ENCODE measurements at places on chromosomes 5 and 9. TPM values are rescaled to one million over a fixed set of nuclear protein-coding genes. Genes with fewer than 3 reads are reported as not detected.

LPAR1 gene
- 187 TPM for total RNA-seq

COL23A1 gene
- 20.4 TPM for total RNA-seq

TEK gene
- total RNA-seq = 20.0 TPM

C9orf153 gene
- total RNA-seq = 0.66 TPM

S100Z gene
- not detected for total RNA-seq

AGXT2 gene
- total RNA-seq = not detected

KCNIP1 gene
- total RNA-seq = 7.3 TPM

PPP1R26 gene
- 12.9 TPM for total RNA-seq

AQP3 gene
- total RNA-seq = 92.6 TPM

DNA sequence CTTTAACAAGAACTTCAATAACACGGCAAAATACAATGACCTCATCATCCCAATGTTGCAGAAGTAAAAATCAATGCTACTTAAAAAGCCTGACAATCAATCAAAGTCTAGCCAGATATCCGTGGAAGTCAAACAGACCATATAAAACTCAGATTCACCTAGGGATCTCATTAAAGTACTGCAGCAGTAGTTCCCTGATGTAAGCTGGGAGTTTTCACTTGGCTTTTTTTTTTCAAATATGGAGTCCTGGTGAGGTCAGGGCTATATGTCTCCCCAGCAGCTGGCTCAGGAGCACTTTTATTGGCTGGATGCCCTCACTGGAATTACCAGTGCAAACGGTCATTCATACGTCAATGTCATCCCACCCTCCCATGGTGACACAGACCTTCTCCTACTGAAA is 220.6 kb upstream of the SLC30A5 start:
- H3K27ac ChIP-seq = no peak overlapping the region
- no peaks in the 10 kb centered on the region for H3K4me1 ChIP-seq
- no peak overlapping the region for H3K4me3 ChIP-seq
- no peak for DNase-seq
- H3K27me3 ChIP-seq = no peaks in the 10 kb centered on the region

DNA sequence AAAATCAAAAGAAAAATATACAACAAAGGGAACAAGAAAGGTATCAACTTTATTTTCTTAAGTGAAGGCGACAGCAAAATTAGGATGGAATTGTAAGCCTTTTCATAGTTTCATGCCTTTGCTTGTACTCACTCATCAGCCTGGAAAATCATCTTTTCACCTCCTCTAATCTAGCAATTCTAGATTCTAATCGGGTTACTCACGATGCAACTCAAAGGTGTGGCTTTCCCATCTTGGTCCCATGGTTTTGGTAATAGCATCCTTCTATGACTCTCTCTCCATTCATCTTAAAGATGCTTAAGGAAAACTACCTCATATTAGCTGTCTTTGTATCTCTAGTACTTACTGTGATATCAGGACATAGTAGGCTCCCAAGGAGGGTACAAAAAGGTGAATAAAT is 30.5 kb downstream of the DNAH5 start:
- H3K4me3 ChIP-seq = no peak overlapping the region
- no peaks in the 10 kb centered on the region for H3K4me1 ChIP-seq
- H3K27me3 ChIP-seq = no peaks in the 10 kb centered on the region
- no peak overlapping the region for H3K27ac ChIP-seq
- no peak for DNase-seq

- DNase-seq = no peak
- no peak overlapping the region for H3K4me3 ChIP-seq
- no peaks in the 10 kb centered on the region for H3K27me3 ChIP-seq
- no peaks in the 10 kb centered on the region for H3K36me3 ChIP-seq
- H3K27ac ChIP-seq = no peak overlapping the region
Observed at GRCh38 chr5:77409870-77410621, 82.1 kb downstream of the WDR41 start.

DNA sequence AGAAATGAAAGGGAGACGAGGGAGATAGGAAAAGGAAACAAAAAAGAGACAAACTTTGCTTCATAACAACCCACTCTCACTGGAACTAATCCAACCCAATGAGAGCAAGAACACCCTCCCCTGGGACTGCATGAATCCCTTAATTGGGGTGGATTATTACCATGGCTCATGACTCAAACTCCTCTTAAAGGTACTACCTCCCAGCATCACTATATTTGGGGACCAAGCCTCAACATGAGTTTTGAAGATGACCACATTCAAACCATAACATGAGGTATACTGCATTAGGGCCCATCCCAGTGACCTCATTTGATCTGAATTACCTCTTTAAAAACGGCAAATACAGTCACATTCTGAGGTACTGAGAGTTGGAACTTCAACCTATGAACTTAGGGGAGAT is 8.0 kb downstream of the MTAP start:
- H3K4me1 ChIP-seq = peaks cover 67% of the 10 kb centered on the region
- H3K36me3 ChIP-seq = no peaks in the 10 kb centered on the region
- no peak overlapping the region for H3K27ac ChIP-seq
- no peaks in the 10 kb centered on the region for H3K27me3 ChIP-seq

GRCh38 chr9:102049586-102050246 is 311.3 kb upstream of the GRIN3A start:
- no peaks in the 10 kb centered on the region for H3K27me3 ChIP-seq
- DNase-seq = no peak
- H3K27ac ChIP-seq = no peak overlapping the region

GRCh38 chr9:38359297-38359653 is 33.2 kb upstream of the ALDH1B1 start:
- no peak for DNase-seq
- no peaks in the 10 kb centered on the region for H3K36me3 ChIP-seq
- H3K27me3 ChIP-seq = no peaks in the 10 kb centered on the region
- no peak overlapping the region for H3K4me3 ChIP-seq

DNA sequence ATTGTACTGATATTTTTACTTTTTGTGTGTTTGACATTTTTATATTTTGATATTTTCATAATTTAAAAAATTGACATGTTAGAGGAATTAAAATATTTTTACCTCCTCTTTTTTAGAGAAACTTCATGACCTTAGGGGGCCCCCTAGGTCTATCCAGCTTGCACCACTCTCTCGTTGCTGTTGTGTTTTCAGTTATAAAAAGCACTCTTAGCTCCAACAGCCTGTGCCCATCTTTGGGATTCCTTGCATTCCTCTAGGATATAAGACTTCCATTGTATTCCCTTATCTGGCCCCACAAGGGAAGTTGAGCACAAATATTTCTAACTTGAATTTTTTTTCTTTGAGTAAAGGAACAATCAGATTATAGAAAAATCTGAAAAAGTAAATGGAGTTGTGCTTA is 245.3 kb downstream of the SH3GL2 start:
- H3K27me3 ChIP-seq = no peaks in the 10 kb centered on the region
- no peaks in the 10 kb centered on the region for H3K4me1 ChIP-seq

GRCh38 chr9:89400403-89401116 is 82.3 kb downstream of the SECISBP2 start:
- no peak for DNase-seq
- H3K4me3 ChIP-seq = no peak overlapping the region
- H3K27me3 ChIP-seq = no peaks in the 10 kb centered on the region

GRCh38 chr5:135030956-135031812 is 2.8 kb downstream of the PITX1 start:
- no peak overlapping the region for H3K27ac ChIP-seq
- no peaks in the 10 kb centered on the region for H3K36me3 ChIP-seq
- no peak for DNase-seq
- H3K27me3 ChIP-seq = peaks cover 15% of the 10 kb centered on the region

- DNase-seq = no peak
- peaks cover 16% of the 10 kb centered on the region for H3K4me1 ChIP-seq
Observed at GRCh38 chr5:79689541-79690466, at the start of gene CMYA5. Gene CMYA5, plus strand, starts transcription at chr5:79689836. Its CDS starts 72 bp downstream, at chr5:79689908.

DNA sequence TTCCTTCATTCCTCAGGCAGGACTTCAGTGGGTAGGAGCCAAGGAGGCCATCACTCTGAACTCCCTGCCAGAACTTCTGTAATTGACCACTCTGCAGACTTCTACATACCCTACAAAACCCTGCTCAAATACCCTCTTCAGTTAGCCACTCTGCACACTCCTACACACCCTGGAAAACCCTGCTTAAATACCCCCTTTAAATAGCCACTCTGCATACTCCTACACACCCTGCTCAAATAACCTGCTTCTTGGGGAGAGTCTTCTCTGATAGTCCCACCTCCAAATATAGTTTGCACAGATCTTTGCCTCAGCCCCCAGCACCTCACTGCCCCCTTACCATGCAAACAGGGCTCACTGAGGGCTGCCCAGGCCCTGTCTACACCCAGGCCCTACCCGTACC is 18.6 kb upstream of the CARD19 start:
- no peak overlapping the region for H3K4me3 ChIP-seq
- no peaks in the 10 kb centered on the region for H3K36me3 ChIP-seq
- DNase-seq = no peak

DNA sequence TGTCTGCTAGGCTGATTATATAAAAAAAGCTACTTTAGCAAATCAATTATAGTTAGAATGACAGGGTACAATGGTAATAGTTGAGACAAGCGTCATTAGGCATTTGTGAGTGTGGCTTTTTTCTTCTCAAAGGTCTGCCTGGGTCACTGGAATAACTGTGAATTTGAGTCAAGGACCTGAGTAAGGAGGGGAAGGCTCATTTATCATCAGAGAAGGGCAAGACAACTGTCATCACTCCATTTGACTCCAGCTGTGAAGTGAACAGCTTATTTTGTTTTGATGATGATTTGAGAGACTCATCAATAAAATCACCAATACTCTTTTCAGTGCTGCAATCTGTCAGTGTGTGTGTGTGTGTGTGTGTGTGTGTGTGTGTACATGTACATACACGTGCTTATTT is 118.6 kb downstream of the MAT2B start:
- no peak overlapping the region for H3K4me3 ChIP-seq
- no peaks in the 10 kb centered on the region for H3K4me1 ChIP-seq
- DNase-seq = no peak
- H3K36me3 ChIP-seq = no peaks in the 10 kb centered on the region
- H3K27ac ChIP-seq = no peak overlapping the region
- H3K27me3 ChIP-seq = no peaks in the 10 kb centered on the region

GRCh38 chr5:135697959-135698345 is 119.2 kb upstream of the CXCL14 start:
- H3K36me3 ChIP-seq = no peaks in the 10 kb centered on the region
- H3K4me3 ChIP-seq = no peak overlapping the region
- no peaks in the 10 kb centered on the region for H3K27me3 ChIP-seq
- DNase-seq = no peak

DNA sequence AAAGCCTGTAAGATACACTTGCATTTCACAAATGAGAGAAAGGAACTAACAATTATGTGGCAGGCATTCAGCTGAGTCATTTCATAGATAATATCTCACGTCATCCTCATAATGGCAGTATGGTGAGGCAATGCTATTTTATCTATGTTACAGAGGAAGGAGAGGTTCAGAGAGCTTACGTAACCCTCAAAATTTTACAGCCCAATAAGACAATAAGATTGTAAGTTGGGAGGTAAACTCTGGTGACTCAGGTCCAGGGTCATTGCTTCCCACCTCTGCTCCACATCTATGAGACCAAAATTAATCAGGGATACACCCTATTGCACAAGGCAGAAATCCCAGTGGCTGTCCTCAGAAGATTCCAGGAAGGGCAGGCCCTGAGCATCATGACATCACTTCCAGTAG is 309.7 kb downstream of the NSG2 start:
- no peaks in the 10 kb centered on the region for H3K4me1 ChIP-seq
- H3K27me3 ChIP-seq = no peaks in the 10 kb centered on the region
- no peaks in the 10 kb centered on the region for H3K36me3 ChIP-seq
- no peak overlapping the region for H3K27ac ChIP-seq

- H3K27me3 ChIP-seq = no peaks in the 10 kb centered on the region
- no peaks in the 10 kb centered on the region for H3K36me3 ChIP-seq
- H3K27ac ChIP-seq = no peak overlapping the region
- no peak for DNase-seq
Observed at GRCh38 chr5:122668552-122668951, 106.3 kb upstream of the SNX2 start.

- DNase-seq = no peak
- H3K27me3 ChIP-seq = no peaks in the 10 kb centered on the region
- no peak overlapping the region for H3K4me3 ChIP-seq
- no peaks in the 10 kb centered on the region for H3K36me3 ChIP-seq
Observed at GRCh38 chr5:179268399-179268952, 76.8 kb downstream of the ADAMTS2 start.

- no peaks in the 10 kb centered on the region for H3K4me1 ChIP-seq
- no peaks in the 10 kb centered on the region for H3K27me3 ChIP-seq
- no peak overlapping the region for H3K4me3 ChIP-seq
- no peaks in the 10 kb centered on the region for H3K36me3 ChIP-seq
- H3K27ac ChIP-seq = no peak overlapping the region
- DNase-seq = no peak
Observed at GRCh38 chr9:108160706-108161355, 671.3 kb upstream of the KLF4 start.

GRCh38 chr5:127995556-127995955 is 88.0 kb upstream of the SLC12A2 start:
- H3K27me3 ChIP-seq = no peaks in the 10 kb centered on the region
- no peak overlapping the region for H3K4me3 ChIP-seq
- no peaks in the 10 kb centered on the region for H3K36me3 ChIP-seq
- peaks cover 20% of the 10 kb centered on the region for H3K4me1 ChIP-seq

DNA sequence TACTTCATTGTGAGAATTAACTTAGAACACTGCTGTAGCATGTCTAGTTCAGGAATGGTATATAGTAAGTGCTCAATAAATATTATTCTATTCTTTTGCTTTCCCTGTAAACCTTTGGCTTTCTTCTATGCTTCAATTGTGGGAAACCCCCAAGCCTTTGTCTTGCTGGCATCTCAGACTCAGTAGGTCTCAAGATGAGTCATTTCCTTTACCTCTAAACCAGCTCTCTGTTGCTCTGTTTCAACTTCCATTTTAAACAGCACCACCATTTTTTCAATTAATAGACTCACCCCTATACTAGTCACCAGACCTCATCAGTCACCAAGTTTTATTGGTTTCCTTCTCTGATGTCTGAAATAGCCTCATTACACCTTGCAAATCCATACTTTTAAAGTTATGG is 43.5 kb downstream of the DMAC1 start:
- no peak overlapping the region for H3K27ac ChIP-seq
- no peaks in the 10 kb centered on the region for H3K27me3 ChIP-seq
- no peak for DNase-seq
- H3K4me3 ChIP-seq = no peak overlapping the region
- no peaks in the 10 kb centered on the region for H3K4me1 ChIP-seq

- no peaks in the 10 kb centered on the region for H3K4me1 ChIP-seq
- no peak overlapping the region for H3K27ac ChIP-seq
- no peaks in the 10 kb centered on the region for H3K27me3 ChIP-seq
- no peak for DNase-seq
- H3K4me3 ChIP-seq = no peak overlapping the region
Observed at GRCh38 chr5:171610686-171611085, 174.9 kb upstream of the SMIM23 start.

GRCh38 chr5:60395712-60396329 is 304.1 kb downstream of the DEPDC1B start:
- no peaks in the 10 kb centered on the region for H3K36me3 ChIP-seq
- no peak overlapping the region for H3K4me3 ChIP-seq
- no peak for DNase-seq
- no peak overlapping the region for H3K27ac ChIP-seq

GRCh38 chr5:9924614-9925013 is 294.5 kb upstream of the TAS2R1 start:
- no peaks in the 10 kb centered on the region for H3K36me3 ChIP-seq
- H3K4me1 ChIP-seq = no peaks in the 10 kb centered on the region
- DNase-seq = no peak
- no peak overlapping the region for H3K27ac ChIP-seq

GRCh38 chr5:72829707-72830106 is 13.2 kb downstream of the TNPO1 start:
- no peak for DNase-seq
- no peak overlapping the region for H3K27ac ChIP-seq
- H3K27me3 ChIP-seq = no peaks in the 10 kb centered on the region
- peaks cover 6% of the 10 kb centered on the region for H3K4me1 ChIP-seq

- H3K4me3 ChIP-seq = no peak overlapping the region
- H3K4me1 ChIP-seq = no peaks in the 10 kb centered on the region
- H3K27me3 ChIP-seq = no peaks in the 10 kb centered on the region
- DNase-seq = no peak
Observed at GRCh38 chr9:120983259-120983837, 56.8 kb upstream of the TRAF1 start.
